ENCODE measurements at places on chromosomes 12 and 14.

DNA sequence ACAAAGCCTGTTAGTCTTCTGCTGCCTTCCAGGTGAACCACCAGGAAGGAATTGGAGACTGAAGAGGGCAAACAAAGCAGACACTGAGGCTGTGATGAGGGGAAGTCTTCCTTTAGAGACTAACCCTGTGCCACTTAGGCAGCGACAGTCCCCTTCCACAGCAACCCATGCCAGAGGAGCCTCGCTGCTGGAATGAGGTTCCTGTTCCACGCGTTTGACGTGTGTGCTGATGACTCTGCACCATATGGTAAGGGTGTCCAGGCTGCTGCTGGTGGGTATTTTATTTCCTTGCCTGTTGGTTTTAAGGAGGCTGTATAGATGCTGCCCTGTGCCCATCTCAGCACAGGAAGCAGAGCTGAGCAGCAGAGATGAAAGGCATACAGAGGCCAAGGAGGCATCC is 361.9 kb upstream of the FKBP4 start:
- DNase-seq, result no peak

DNA sequence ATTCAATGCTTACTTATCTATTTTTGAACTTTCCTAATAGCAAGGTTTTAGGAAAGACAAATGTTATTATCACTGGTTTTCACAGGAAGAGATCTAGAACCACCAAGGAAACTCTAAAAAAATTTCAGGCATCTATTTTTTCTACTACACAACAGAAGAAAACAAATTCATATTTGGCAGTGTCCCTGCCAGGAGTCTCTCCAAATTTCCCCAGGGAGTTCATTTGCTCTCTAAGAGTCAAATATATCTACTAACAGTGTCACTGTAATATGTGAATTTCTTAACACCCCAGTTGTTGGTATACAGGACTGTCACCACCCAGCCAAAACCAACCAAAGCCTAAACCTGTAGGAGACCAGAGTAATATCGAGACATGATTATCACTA is 83.4 kb downstream of the STXBP6 start:
- DNase-seq, result no peak

DNA sequence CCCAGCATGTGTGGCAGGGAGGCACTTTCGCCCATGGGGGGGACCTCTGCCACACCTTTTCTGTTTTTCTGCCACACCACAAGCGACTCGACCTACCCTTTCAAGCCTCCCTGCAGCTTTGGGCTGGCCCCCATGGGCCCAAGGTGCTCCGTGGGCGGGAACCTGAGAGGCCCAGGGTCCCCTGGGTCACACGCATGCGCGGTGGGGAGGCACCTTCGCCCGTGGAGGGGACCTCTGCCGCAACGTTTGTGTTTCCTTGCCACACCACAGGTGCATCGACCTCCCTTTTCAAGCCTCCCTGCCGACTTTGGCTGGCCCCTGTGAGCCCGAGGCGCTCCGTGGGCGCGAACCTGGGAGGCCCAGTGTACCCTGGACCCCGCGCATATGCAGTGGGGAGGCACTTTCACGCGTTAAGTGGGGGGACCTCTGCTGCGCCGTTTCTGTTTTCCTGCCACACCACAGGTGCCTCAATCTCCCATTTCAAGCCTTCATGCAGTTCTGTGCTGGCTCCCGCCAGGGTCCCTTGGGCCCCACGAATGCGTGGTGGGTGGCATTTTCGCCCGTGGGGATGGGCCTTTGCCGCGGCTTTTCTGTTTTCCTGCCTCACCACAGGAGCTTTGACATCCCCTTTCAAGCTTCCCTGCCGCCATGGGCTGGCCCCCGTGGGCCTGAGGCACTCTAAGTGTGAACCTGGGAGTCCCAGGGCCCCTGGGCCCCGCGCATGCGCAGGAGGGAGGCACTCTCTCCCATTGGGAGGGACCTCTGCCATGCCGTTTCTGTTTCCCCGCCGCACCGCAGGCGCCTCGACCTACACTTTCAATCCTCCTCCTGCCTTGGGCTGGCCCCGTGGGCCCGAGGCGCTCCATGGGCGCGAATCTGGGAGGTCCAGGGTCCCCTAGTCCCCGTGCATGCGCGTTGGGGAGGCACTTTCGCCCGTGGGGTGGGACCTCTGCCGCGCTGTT is 332.2 kb downstream of the ALG10 start:
- DNase-seq, result no peak

GRCh38 chr12:79174626-79175025 is 310.1 kb downstream of the SYT1 start:
- DNase-seq, result no peak

- no peak for DNase-seq
Measured at GRCh38 chr12:20588042-20588441, 107.1 kb upstream of the SLCO1C1 start.

DNA sequence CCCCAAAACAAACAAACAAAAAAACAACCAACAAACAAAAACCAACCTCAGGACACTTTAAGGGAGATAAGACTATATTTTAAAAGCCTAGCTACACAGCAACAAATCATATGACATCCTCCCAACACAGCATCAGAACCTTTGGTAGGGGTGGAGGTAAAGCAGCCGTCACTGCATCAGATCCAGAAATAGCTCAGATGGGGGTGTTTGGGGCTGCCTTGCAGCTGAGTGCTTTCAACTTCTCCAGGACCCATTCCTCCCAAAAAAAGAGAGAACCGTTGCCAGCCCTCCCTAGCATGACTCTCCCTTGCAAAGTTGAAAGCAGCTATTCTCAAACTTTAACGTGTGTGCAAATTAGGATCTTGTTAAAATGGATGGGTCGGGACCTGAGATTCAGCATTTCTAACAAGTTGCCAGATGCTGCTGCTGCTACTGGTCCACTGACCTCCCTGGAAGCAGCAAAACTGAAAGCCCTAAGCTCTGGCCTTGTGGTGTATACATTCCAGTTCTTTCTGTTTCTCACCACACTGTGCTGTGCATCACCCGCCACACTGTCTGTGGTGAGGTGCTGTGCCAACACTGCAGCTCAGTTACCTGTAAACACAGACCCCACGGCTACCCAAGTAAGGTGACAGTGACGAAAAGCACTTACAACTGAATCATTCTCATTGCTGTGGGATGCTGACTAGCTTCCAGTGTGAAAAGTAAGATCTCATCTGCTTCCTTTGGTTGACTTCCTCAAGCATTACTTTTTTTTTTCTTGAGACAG is 54.0 kb downstream of the SLC38A1 start:
- DNase-seq, result peak; percentile 85

- DNase-seq, result no peak
Measured at GRCh38 chr14:71645656-71646055, 286.6 kb upstream of the RGS6 start.

DNA sequence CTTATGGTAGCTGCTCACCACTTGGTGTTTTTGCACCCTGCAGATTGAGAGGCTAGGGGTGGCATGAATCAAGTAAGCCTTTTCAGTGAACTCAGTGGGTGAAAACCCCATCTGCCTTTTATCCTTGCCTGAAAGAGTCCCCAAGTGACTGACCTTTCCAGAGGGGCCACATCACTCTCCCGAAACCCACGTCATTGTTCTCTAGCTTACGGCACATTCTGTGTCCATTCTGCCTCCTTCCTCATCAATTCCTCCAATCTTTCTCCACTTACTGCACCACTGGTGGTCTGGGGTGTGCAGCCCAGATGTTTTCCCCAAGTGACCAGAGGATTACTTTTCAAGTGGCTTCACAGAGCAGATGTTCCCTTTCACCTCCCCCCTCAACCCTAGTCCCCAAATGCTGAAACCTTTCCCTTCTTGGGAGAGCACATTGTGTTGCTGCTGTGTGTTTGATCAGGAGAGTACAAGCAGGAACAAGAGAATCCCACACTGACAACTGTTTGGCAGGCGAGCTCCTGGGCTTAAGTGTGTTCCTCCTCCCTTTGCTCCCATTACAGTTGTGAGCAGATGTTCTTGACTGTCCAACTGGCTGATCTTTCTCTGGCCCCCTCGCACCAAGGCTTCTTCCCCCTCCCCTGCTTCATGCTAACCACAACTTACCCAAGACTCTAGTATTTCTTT is 138.0 kb upstream of the IGF1 start:
- no peak for DNase-seq

GRCh38 chr12:104376650-104377513 is 73.3 kb downstream of the EID3 start:
- no peak for DNase-seq

GRCh38 chr12:6646276-6647082 is 753 bp downstream of the ACRBP start:
- DNase-seq, result no peak

- DNase-seq, result no peak
Measured at GRCh38 chr14:105864651-105865265, 338.4 kb downstream of the TMEM121 start.

- no peak for DNase-seq
Measured at GRCh38 chr14:88599761-88600439, 37.1 kb downstream of the ZC3H14 start.

GRCh38 chr12:42588524-42589464 is 752 bp downstream of the PRICKLE1 start:
- no peak for DNase-seq

DNA sequence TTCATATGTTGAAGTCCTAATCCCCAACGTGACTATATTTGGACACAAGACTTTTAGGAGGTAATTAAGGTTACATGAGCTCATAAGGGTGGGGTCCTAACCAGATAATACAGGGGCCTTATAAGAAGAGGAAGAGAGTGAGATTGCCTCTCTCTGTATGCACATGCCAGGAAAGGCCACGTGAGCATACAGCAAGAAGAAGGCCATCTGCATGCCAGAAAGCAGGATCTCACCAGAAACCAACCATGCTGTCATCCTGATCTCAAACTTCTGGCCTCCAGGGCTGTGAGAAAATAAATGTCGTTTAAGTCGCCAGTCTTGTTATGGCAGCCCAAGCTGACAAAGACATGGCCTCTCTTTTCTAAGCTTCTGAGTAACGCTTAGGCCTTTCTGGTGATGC is 69.0 kb upstream of the GPHB5 start:
- no peak for DNase-seq

- DNase-seq, result no peak
Measured at GRCh38 chr12:13342971-13343370, 146.4 kb downstream of the EMP1 start.

DNA sequence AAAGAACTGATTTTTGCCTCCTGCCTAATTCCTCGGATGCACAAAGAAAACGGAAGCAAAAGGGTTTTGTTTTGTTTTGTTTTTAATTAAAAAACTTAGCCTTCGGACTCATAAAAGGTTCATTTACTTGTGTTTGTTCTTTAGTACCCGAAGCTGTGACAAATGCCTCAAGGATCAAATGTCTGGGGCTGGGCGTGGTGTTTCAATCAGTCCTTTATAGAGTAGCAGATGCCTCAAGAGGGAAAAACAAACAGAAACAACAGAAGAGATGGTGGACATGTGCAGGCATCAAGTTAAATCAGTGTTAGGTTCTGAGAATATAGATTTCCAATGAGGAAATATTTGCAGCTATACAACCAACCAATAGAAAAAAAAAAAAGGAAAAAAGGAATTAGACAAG is 1.6 kb upstream of the WIF1 start:
- no peak for DNase-seq

DNA sequence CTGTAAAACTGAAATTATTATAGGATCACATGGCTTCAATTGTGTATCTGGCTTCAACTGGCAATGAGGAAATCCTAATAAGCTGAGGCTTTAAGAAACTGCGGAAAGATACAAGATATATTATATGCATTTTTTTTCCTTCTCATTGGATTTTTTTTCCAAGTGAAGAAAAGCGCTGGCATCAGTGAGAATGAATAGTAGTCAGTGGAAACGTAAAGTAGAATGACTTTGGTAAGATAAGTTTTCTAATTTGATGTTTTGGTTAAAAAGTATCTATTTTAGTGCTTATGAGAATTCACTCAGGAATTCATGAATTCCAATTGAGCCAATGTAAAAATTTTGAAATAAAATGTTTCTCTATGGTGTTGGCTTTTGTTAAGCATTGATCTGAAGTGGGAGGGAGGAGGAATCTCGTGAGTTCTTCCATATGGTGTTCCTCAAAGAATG is 173.5 kb upstream of the FRMD6 start:
- DNase-seq, result no peak

DNA sequence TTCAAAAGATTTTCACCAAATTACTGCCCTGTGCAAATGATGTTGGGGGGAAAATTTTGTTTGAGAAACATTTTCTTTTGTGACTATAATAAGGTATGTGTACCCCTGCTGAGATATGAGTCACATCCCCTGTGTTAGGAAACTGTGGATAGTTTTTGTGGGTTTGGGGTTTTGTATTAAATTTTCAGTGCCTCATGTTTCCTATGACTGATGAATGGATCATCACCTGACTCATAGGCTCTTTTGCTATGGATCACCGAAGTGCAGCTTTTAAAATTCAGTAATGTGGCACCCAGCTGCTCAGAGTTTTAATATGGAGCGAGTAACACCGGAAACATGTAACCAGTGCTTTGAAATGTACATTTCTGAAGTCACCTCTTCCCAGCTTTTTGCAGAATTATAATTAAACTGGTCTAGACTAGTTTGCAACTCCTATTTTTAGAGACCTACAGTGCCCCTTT is 167.4 kb upstream of the HMGA2 start:
- DNase-seq, result no peak

GRCh38 chr12:104381341-104381730 is 75.4 kb upstream of the CHST11 start:
- DNase-seq, result no peak

GRCh38 chr14:65916055-65916454 is 503.5 kb downstream of the FUT8 start:
- no peak for DNase-seq

DNA sequence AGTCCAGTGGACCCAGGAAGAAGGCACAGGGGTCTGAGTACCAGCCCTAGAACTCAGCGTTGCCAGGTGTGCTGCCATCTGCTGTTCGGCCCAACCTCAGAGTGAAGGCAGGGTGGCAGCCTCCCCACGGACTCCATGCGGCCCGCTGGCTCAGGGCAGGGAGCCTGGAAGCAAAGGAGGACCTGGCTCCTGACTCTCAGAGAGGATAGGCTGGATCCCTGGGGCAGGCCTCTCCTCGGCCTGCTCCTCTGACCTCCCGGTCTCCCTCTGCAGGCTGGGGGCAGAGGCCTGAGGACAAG is 10.1 kb downstream of the MCRS1 start:
- no peak for DNase-seq

DNA sequence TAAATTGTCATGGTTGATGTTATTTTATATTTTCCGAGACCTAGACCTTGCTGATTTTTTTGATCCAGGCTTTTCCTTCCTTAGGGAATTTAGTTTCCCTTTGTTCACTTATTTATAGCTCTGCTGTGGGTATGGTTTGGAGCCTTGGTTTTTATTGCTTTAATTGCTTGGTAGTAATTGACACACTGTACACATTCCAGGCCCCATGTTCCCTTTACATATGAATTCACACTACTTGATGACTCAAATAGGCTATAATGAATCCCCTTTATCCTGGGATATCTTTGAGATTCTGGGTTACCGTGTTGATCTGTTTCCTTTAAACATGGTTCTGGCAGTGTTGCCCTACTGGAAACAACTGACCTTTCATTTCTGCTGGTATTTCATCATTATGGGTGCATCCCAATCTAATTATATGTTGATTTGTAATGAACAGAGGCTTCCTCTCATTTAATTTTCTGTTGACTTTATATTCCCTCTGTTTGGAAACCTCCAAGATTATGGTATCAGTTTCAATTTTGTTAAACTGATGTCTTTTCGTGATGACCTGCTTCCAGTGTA is 424.0 kb downstream of the RAD51B start:
- no peak for DNase-seq

GRCh38 chr14:104784218-104784568 is 11.4 kb downstream of the AKT1 start:
- no peak for DNase-seq

GRCh38 chr14:32129124-32129523 is 52.0 kb downstream of the ARHGAP5 start:
- no peak for DNase-seq

Data from T-cell (primary cell).